HCEC 1CT (cell line): ENCODE measurements at places on chromosomes 11 and 22.

- peak; percentile 71 for DNase-seq
These were observed 1.8 kb downstream of the ALKBH8 start for GRCh38 chr11:107563702-107564101.

DNA sequence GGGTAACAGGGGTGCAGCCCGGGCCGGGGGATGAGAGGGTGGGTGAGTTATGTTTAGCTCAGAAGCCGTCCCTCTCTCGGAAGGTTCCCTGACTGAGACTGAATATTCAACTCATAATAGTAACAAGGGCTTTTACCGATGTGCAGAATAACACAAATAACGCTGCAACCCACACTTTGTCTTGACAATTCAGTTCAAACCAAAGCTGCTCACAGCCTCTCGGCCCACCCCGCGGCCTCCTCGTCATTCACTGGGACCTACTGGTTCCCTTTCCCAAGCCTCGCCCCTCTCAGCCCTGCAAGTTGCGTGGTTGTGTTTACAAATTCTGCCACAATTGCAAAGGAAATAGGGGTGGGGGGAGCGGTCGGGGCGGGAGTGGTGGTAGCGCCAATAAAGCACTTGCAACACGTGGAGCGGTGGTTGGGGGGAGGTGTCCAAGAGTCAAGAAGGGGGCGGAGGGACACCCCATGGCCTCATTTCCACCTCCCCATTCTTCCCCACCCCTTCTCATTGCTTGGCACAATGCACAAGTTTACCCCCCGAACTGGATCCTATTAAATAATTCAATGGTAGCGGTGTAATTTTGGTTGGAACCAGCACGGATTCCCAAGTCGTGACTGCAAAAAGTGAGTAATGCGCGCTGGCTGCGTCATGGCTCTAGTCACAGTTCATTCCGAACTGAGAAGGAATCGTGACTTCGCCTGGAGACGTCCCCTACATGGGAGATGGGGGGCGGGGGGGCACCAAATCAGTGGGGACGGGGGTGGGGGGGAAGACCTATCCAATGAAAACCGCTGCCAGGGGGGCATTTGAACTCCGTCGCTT lies 102.0 kb upstream of the HSD17B12 start:
- peak; percentile 77 for DNase-seq

DNA sequence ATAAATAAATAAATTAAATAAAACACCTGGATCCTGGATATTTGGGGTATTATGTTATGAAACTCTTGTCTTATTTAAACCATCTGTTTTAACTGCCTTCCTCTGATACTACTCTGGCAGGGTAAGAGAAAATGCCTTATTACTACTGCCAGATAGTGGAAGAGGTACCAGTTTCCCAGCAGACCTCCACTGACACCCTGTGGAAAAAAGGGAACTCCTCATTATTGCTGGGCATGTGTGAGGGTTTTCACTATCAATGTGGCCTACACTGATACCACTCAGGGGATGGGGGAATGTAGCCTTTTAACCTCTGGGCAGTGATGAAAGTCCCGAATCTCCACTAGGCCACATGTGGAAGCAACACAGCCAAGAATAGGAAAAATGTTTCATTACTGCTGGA lies 121.0 kb downstream of the LUZP2 start:
- DNase-seq: no peak

- peak; percentile 98 for DNase-seq
These were observed 70.5 kb upstream of the BLID start for GRCh38 chr11:122186439-122187080.

GRCh38 chr11:12149672-12150225 lies 39.4 kb downstream of the MICAL2 start:
- DNase-seq: no peak

GRCh38 chr22:41544671-41545476 lies 604 bp upstream of the POLR3H start:
- DNase-seq: no peak
